ENCODE measurements at places on chromosomes 5 and 9.

DNA sequence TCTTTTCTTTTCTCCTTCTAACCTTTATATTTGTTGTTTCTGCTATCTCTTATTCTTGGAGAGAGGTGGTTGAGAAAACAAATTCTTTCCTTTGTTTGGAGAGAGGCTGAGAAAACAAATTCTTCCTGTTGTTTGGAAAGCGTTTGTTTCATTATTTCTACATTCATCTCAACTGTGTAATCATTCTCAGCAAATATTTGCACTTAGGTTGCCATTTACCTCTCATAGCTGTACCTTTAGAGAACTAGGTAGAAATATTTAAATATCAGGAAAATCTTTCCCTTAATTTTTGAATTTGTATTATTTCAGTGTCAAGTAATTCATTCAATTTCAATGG, 1824.4 kb upstream of the CDH9 start:
- no peak for DNase-seq
- H3K4me3 ChIP-seq: no peak overlapping the region
- H3K36me3 ChIP-seq: no peaks in the 10 kb centered on the region
- H3K27ac ChIP-seq: no peak overlapping the region
- no peaks in the 10 kb centered on the region for H3K4me1 ChIP-seq

DNA sequence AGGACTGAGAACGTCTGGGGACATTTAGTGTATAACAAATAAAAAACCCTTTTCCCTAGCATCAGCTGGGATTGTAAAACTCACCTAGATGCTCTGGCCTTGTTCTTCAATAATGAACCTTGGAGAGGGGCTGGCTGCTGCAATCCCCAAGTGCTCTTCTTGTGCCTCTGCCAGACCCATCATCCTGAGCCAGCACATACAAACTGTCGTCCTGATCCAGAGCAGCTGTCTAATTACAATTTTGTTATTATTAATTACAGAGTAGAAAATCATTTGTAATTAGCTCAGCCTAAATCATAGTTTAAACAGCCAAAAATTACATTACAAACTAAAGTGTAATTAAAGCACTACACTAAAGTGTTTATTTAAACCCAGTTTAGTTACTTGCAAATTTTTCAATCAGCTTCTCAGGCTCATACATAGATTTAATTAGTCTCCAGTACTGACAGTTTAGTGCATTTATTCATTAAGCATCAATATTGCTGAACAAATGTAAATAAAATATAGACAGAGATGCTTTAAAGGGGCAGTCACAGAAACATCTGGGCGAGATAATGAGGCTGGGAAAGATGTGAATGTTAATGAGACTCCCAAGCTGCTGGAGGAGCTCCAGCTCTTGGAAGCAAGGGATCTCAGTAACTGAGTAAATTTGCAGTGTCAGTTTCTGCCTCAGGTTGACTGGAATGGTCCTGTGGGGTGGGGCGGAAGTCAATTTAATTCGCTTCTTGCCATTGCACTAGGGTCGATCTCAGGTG, 632.3 kb upstream of the TLE4 start:
- no peak for DNase-seq
- H3K27me3 ChIP-seq: no peaks in the 10 kb centered on the region
- H3K27ac ChIP-seq: no peak overlapping the region
- H3K36me3 ChIP-seq: no peaks in the 10 kb centered on the region

DNA sequence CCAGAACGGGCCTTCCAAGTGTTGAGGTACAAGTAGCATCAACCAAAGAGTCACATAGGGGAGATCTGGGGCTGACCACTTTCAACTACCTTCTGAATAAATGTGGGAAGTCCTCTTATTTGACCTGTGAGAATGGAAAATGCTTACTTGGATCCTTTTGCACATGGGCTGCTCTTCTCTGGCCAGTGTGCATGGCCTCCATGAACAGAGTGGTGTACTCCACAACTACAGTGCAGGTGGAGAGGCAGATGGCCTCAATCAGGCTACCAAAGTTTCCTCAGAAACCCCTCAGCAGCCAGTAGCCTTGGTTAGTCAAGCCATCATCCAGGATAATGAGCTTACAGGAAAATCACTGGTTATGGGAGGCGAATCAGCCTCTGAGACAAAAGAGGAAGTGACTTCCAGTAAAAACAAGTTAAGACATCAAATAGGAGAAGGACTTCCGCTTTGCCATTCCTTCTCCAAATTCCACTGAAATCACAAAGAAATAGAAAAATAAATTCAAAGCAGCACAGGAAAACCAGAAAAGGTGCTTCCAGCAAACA, 18.3 kb upstream of the FCHO2 start:
- H3K4me1 ChIP-seq: no peaks in the 10 kb centered on the region
- DNase-seq: no peak
- H3K36me3 ChIP-seq: no peaks in the 10 kb centered on the region
- H3K27me3 ChIP-seq: no peaks in the 10 kb centered on the region
- H3K4me3 ChIP-seq: no peak overlapping the region

- peaks cover 5% of the 10 kb centered on the region for H3K27me3 ChIP-seq
- DNase-seq: no peak
- H3K36me3 ChIP-seq: no peaks in the 10 kb centered on the region
- H3K27ac ChIP-seq: no peak overlapping the region
Measured at GRCh38 chr9:97975376-97975775, 7.8 kb upstream of the ANP32B start.

GRCh38 chr5:73031839-73032238, 76.0 kb downstream of the FCHO2 start:
- no peak overlapping the region for H3K27ac ChIP-seq
- H3K27me3 ChIP-seq: no peaks in the 10 kb centered on the region
- H3K4me1 ChIP-seq: peaks cover 21% of the 10 kb centered on the region
- H3K36me3 ChIP-seq: peaks cover 11% of the 10 kb centered on the region

- H3K36me3 ChIP-seq: peaks cover 12% of the 10 kb centered on the region
- H3K4me1 ChIP-seq: peaks cover 33% of the 10 kb centered on the region
- H3K27ac ChIP-seq: no peak overlapping the region
- no peaks in the 10 kb centered on the region for H3K27me3 ChIP-seq
- DNase-seq: peak; percentile 58
- no peak overlapping the region for H3K4me3 ChIP-seq
Measured at GRCh38 chr9:130215341-130216119, 43.3 kb downstream of the NCS1 start.

DNA sequence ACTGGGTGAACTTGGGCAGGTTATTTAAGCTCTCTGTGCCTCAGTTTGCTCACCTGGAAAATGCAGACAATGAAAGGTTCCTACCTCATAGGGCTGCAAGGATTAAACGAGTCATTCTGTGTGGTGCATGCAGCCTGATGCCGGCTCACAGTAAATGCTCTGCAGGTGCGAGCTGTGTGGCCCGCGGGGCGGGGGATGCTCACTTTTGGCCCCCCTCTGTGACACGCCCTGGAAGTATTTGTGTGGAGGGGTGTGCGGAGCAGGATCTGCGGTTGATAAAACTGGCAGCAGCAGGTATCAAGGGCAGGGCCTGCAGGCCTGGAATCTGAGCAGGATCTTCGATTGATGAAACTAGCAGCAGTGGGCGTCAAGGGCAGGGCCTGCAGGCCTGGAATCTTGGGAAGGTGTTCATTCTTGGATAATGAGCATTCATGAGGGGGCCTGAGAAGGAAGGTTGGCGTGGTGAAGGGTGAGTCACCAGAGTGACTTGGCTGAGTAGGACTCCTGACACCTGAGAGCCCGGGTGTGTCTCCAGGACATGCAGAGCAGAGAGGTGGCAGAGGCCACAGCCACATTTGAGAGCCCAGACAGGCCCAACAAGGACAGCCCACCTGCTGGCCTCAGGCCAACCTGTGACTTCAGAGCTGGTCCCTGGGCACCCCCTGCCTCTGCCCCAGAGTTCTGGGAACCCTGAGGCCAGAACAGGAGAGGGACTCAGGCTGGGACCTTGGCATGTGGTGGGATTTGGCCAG, 11.9 kb downstream of the UNC5A start:
- H3K4me1 ChIP-seq: peaks cover 18% of the 10 kb centered on the region
- H3K4me3 ChIP-seq: no peak overlapping the region
- no peaks in the 10 kb centered on the region for H3K36me3 ChIP-seq
- no peak overlapping the region for H3K27ac ChIP-seq

GRCh38 chr9:121637713-121638220, 13.7 kb upstream of the DAB2IP start:
- H3K27me3 ChIP-seq: no peaks in the 10 kb centered on the region
- no peak for DNase-seq
- no peak overlapping the region for H3K27ac ChIP-seq
- peaks cover 47% of the 10 kb centered on the region for H3K4me1 ChIP-seq

- H3K4me1 ChIP-seq: peaks cover 1% of the 10 kb centered on the region
- no peak overlapping the region for H3K27ac ChIP-seq
- H3K36me3 ChIP-seq: no peaks in the 10 kb centered on the region
- DNase-seq: no peak
- H3K27me3 ChIP-seq: no peaks in the 10 kb centered on the region
Measured at GRCh38 chr5:142275496-142275895, 49.3 kb downstream of the SPRY4 start.

DNA sequence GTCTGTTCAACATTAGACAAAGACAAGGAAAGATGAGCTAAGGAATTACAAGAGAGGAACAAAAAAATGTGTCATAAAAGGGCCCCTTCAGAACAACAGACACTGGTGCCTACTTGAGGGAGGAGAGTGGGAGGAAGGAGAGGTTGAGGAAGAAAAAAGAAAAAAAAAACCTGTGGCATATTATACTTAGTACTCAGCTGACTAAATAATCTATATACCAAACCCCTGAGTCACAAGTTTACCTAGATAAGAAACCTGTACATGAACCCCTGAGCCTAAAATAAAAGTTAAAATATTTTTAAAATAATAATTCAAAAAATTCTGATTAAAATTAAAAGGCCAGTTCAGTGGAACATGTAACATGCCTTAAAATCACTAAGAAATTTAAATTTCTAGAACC, 107.3 kb downstream of the MTREX start:
- peaks cover 17% of the 10 kb centered on the region for H3K36me3 ChIP-seq
- peaks cover 14% of the 10 kb centered on the region for H3K4me1 ChIP-seq
- no peak for DNase-seq

- no peaks in the 10 kb centered on the region for H3K4me1 ChIP-seq
- H3K36me3 ChIP-seq: no peaks in the 10 kb centered on the region
- H3K4me3 ChIP-seq: no peak overlapping the region
- no peaks in the 10 kb centered on the region for H3K27me3 ChIP-seq
- no peak for DNase-seq
Measured at GRCh38 chr5:61123145-61123544, 39.1 kb downstream of the SMIM15 start.

DNA sequence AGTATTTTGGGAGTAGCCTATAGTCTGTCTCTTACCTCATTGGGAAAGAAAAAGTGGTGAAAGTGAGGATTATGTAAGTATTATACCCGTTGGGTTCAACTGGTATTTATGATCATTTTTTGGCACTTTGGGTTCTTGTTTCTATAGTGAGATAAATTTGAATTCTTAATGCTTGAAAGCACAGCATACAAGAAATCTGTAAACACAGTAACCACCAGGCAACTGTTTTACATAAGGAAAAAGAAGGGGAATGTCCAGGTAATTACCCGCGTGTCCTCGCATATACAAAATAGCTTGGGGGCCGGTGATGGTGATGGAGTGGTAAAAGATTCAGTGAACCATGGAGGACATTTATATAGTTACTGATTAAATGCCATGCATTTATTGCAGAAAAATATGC, 60.5 kb downstream of the BASP1 start:
- H3K4me1 ChIP-seq: no peaks in the 10 kb centered on the region
- peaks cover 9% of the 10 kb centered on the region for H3K36me3 ChIP-seq
- no peaks in the 10 kb centered on the region for H3K27me3 ChIP-seq
- no peak for DNase-seq
- no peak overlapping the region for H3K27ac ChIP-seq

DNA sequence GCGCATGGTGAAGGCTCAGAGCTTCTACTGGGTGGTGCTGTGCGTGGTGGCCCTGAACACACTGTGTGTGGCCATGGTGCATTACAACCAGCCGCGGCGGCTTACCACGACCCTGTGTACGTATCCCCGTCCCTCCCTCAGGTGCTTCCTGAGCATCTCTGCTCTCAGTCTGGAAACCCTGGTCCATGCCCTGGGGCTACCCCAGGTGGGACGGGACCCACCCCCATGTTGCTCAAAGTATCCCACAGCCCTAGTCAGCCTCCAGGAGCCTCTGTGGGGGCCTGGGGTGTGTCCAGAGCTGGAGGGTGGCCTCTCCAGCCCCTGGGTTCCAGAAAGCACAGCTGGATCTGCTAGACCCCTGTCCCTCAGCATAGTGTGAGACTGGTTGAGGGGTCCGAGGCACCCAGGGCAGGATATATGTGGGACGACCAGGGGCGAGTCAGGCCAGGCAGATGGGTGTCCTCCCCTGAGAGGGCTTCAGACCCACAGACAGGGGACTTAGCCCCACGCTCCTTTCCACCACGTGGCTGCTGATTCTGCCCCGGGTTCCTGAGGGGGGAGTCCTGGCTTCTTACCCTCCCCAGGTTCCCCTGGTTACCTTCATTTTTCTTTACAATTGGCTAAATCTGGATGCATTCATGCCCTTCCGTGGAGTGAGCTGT, 94.0 kb downstream of the CACNA1B start:
- H3K4me1 ChIP-seq: no peaks in the 10 kb centered on the region
- H3K4me3 ChIP-seq: no peak overlapping the region
- DNase-seq: peak; percentile 74
- H3K27me3 ChIP-seq: peaks cover 10% of the 10 kb centered on the region
- H3K36me3 ChIP-seq: no peaks in the 10 kb centered on the region

- DNase-seq: no peak
- H3K4me1 ChIP-seq: no peaks in the 10 kb centered on the region
- no peak overlapping the region for H3K4me3 ChIP-seq
- no peaks in the 10 kb centered on the region for H3K36me3 ChIP-seq
- H3K27ac ChIP-seq: no peak overlapping the region
- H3K27me3 ChIP-seq: no peaks in the 10 kb centered on the region
Measured at GRCh38 chr9:98410185-98410697, 154.8 kb upstream of the TBC1D2 start.

DNA sequence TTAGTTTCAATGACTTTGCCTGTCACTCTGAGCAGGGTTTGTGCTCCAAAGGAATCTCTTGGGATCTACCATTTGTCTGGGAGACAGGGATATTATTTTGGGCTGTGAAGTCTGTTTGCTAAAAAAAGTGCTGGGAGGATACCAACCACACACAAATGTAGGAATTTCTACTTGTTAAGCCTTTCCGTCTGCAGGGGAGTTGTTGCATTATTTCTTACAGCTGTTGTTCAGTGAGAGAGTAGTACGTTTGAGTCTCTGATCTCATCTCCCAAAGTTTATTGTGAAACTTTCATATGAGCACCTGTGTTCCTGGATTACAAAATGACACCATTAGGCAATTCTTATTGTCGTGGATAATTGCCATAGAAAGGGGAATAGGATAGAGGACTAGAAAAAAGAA, 78.3 kb upstream of the SEMA6A start:
- H3K27ac ChIP-seq: peak overlapping the region; percentile 75
- peaks cover 13% of the 10 kb centered on the region for H3K4me1 ChIP-seq
- no peak for DNase-seq

- DNase-seq: no peak
- peaks cover 28% of the 10 kb centered on the region for H3K36me3 ChIP-seq
- no peaks in the 10 kb centered on the region for H3K27me3 ChIP-seq
- no peak overlapping the region for H3K4me3 ChIP-seq
- H3K27ac ChIP-seq: no peak overlapping the region
Measured at GRCh38 chr5:98906756-98907355, 22.0 kb downstream of the CHD1 start.

GRCh38 chr9:71762900-71763653, 5.2 kb downstream of the CEMIP2 start:
- no peak for DNase-seq
- H3K27me3 ChIP-seq: no peaks in the 10 kb centered on the region
- no peak overlapping the region for H3K4me3 ChIP-seq
- H3K36me3 ChIP-seq: no peaks in the 10 kb centered on the region

Data from suprapubic skin (tissue), 4 donors.